Putamen (tissue), 1 donor: ENCODE measurements at places on chromosomes 12 and 14.

- no peak for DNase-seq
Observed at GRCh38 chr12:23906329-23906728, 43.1 kb downstream of the SOX5 start.

- DNase-seq, result peak; percentile 32
Observed at GRCh38 chr12:50401500-50402081, 906 bp downstream of the LARP4 start.

- DNase-seq, result no peak
Observed at GRCh38 chr12:94143951-94144350, 4.4 kb upstream of the PLXNC1 start.

GRCh38 chr12:52267266-52267665, 7.2 kb upstream of the KRT86 start:
- no peak for DNase-seq

GRCh38 chr12:19550626-19551025, 111.3 kb downstream of the AEBP2 start:
- no peak for DNase-seq

GRCh38 chr12:1655225-1655788, 26.3 kb downstream of the WNT5B start:
- no peak for DNase-seq

GRCh38 chr12:53579545-53579955, 46.6 kb downstream of the ATF7 start:
- no peak for DNase-seq

DNA sequence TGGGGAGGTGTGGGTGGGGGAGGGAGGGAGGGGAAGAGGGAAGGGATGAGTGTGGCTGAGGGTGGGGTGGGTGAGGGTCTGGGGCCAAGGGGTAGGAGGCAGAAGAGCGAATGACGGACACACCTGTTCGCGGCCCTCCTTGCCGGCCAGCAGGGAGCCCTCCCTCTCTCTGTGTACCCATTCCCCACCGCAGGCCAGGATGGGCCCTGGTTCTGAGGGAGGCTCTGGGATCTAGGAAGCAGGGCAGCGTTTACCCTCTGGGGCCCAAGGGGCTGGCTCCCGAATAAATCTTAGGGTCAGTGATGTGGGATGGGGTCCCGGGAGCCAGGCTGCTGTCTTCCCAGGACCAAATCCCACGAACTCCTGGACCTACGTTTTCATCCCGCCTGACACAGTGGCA, 46.0 kb upstream of the ESRRB start:
- no peak for DNase-seq

DNA sequence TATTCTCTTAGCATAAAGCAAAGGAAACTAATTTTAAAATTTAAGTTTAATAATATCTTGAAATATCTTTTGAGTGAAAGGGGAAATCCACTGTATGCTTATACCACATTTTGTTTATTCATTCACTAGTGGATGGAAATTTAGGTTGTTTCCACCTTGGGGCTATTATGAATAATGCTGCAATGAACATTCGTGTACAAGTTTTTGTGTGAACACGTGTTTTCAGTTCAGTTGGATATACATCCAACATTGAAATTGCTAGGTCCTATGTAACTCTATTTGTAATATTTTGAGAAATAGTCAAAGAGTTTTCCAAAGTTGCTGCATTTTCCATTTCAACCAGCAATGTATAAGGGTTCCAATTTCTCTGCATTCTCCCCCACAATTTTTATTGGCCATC, 83.7 kb upstream of the ETV6 start:
- DNase-seq, result no peak

DNA sequence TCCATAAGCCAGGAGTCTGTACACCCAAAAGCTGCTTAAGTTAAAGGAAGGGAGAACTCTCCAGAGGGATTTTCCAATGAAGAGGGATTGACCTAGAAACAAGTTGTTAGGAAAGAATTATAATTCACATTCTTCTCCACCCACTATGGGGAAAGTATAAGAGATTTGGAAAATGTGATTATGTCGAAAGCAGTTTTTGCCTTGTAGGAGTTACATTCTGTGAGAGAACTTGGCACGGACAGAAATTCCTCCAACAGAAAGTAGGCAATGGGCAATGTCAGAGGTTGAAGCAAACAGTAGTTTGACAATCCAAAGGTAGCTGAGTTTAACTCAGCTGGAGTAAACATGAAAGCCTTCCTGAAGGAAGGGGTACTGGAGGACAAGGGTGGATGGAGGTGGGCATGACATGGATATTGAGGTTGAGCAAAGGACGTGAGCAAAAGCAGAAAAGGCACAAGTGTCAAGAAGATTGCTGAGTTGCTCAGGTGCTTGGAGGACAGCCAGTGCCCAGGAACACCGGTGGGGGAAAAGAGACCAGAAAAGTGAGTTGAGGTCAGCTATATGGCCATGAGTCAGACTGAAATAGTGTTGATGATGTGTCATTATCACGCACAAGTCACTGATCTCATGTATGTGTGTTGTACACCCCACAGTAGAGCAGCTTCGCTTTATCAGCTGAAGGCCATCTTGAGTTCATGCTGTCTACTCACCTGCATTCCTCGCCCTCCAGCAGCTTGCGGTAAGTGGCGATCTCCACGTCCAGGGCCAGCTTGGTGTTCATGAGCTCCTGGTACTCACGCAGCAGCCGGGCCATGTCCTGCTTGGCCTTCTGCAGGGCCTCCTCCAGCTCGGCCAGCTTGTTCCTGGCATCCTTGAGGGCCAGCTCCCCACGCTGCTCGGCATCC, 4.0 kb downstream of the KRT5 start:
- DNase-seq, result peak; percentile 28

GRCh38 chr14:94044476-94045091, 18.4 kb downstream of the OTUB2 start:
- no peak for DNase-seq

- DNase-seq, result no peak
Observed at GRCh38 chr12:14193639-14194038, 171.8 kb upstream of the ATF7IP start.
